ENCODE measurements at places on chromosomes 7 and 10.
A peak's percentile ranks its signal among the peaks of the same experiment; 100 is the strongest.

- DNase-seq = peak; percentile 18
Observed at GRCh38 chr10:63763744-63764143, 242.5 kb downstream of the REEP3 start.

GRCh38 chr10:128958834-128959690 is 508.0 kb upstream of the MGMT start:
- no peak for DNase-seq

DNA sequence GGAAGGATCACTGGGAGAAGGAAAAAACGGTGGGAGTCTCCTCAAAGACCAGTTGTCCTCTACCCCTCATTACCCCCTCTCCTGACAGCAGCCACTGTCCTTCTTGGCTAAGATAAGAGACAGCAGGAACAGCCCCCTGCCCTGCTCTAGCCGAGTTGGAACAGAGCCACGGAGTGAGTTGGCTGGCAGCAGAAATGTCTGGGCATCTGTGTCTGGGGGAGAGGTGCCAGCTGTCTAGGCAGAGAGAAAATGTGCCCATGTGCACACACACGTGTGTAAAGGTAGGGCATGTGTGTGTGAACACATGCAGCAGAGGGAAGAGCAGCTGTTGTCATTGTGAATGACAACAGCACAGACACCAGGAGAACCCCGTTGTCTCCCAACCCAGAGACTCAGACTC is 9.4 kb upstream of the HILPDA start:
- DNase-seq = no peak

DNA sequence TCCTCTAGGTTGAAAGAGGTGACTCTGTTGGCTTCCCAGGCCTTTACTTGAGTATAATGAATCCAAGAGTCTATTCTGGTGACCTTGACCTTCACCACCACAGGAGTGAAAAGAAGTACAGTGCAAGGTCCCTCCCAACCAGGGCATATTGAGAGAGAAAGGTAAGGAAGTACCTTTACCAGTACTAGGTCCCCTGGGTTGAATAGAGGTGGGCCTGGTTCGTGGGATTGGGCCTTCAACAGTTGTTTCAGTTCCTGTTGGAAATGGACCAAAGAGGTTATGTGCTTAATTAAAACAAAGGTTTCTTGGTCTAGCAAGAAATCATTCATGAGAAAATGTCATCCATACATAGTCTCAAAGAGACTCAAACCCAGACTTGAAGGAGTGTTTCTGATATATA is 6.4 kb upstream of the SFTPA1 start:
- no peak for DNase-seq

GRCh38 chr7:2619116-2619515 is 12.7 kb upstream of the TTYH3 start:
- peak; percentile 48 for DNase-seq

DNA sequence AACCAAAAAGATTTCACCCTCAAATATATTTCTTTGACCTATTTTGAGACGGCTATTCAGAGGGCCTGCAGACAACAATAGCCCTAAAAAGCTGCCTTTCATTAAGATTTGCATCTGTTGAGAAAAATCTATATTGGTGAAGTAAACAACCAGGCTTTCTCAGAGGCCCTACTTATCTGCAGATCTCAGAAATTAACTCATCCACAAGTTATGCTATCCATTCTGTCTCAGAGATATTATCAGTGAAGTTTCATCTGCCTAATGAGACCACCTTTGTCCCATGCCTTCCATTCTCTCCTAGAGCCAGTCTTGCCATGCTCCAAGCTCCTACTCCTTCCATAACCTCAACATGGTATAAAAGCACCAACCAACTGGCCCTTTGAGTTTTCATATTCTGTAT is 130.3 kb downstream of the CACNA2D1 start:
- no peak for DNase-seq

GRCh38 chr7:88465600-88465999 is 158.9 kb upstream of the STEAP4 start:
- DNase-seq = no peak

- DNase-seq = peak; percentile 90
Observed at GRCh38 chr10:80154978-80155695, 22.6 kb downstream of the PLAC9 start.

GRCh38 chr7:95454438-95455045 is 19.7 kb upstream of the PON2 start:
- no peak for DNase-seq

GRCh38 chr7:8444468-8444769 is 11.0 kb downstream of the NXPH1 start:
- DNase-seq = no peak

- peak; percentile 17 for DNase-seq
Observed at GRCh38 chr7:106139265-106140251, 27.4 kb upstream of the SYPL1 start.
